HCEC 1CT (cell line): ENCODE measurements at places on chromosomes 5 and 9.

DNA sequence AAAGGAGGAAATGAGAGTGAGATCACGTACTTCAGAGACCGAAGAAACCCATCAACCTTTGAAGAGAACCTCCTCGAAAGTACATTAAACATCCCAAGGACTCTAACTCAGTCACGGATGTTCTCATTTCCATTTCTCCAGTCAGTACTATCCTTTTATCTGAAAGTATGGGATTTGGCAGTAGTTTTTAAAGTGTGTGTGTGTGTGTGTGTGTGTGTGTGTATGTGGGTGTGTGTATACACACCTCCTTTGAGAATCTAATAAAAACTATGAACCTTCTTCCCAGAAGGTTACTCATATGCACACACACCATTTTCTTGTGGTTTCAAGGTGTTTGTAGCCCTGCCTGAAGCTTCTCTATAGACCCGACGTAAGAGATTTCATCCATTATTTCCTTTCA lies 53.9 kb downstream of the PRDM6 start:
- no peak for DNase-seq

DNA sequence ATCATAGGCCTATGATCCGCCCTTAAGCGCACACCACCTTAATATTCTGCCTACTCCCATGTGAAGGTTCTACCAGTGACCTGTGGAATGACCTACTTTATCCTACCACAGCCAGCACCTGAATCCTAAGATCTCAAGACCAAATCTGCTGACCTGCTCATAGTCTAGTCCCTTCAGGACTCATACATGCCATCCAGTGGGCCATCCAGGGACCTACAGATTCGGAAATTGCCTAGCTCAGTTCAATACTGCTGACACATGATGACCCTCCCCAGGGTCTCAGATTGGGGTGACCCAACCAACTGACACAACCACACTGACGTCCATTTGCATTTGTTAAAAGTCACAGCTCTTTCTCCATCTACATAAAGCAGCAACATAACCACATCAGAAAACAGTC lies 443.8 kb upstream of the ST8SIA4 start:
- no peak for DNase-seq

DNA sequence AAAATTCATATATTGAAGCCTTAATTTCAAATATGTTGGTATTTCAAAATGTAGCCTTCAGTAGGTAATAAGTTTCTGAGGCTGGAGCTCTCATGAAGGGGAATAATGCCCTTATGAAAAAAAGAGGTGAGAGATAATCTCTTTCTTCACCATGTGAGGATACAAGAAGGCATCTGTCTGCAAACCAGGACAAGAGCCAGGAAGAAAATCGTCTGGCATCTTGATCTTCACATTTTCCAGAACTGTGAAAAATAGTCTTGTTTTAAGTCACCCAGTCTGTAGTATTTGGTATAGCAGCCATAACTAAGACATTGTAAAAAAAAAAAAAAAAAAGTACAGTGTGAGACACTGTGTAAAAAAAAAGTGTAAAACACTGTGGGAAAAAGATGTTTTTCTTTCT lies 768.9 kb downstream of the TAF11L14 start:
- DNase-seq: no peak

DNA sequence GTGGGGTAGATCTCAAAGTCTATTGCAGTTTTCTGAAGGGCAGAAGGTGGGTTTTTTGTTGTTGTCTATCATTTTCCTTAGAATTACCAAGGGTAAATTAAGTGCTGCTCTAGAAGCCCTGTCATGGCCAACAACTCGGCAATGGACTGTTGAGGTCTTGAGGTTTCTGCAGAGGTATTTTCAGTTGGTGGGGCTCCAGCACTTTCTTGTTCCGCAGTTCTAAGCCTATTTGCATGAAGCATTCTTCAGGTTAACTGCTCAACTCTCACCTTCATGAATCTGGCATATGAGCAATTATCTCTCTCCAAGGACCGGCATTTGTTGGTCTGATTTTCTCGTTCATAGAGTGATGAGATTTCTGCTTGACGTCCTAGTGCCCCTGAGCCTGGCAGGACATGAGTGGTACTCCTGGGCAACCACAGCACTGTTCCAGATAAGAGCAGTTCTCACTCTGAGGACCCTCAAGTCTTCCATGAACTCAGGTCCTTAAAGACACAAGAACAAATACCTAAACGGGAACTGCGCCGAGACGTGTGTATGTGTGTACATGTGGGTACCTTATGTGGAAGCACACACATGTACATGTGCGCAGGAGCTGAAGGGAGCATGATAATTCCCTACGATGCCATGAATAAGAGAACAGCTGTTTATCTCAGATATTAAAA lies 544.5 kb downstream of the CSNK1G3 start:
- DNase-seq: no peak

- no peak for DNase-seq
These were observed 59.3 kb downstream of the GALNT10 start for GRCh38 chr5:154249826-154250225.

GRCh38 chr5:59035681-59036080 lies 452.8 kb downstream of the RAB3C start:
- DNase-seq: no peak
